ENCODE measurements at places on chromosomes 1 and 21.
A peak's percentile ranks its signal among the peaks of the same experiment; 100 is the strongest.

GRCh38 chr1:243834130-243834529 lies 15.9 kb downstream of the AKT3 start:
- no peak for DNase-seq

DNA sequence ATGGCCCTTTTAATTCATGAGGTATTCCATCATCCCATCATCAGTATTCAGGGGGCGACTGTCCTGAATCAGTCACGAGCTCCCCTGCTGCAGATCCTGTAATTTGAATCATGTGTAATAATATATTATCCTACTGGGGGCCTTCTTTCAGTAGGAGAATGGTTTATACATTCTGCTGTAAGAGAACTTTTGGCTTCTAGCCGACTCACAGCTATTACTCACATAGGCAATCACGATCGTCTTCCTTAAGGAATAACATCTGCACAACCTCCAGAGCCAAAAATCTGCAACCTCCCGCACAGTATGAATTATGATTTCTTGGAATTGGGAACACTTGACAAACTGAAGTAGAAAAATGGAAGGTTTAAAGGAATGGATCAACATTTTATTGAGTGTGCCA lies 343.0 kb downstream of the USP25 start:
- no peak for DNase-seq

GRCh38 chr1:155186067-155186793 lies 12.6 kb downstream of the TRIM46 start:
- no peak for DNase-seq

DNA sequence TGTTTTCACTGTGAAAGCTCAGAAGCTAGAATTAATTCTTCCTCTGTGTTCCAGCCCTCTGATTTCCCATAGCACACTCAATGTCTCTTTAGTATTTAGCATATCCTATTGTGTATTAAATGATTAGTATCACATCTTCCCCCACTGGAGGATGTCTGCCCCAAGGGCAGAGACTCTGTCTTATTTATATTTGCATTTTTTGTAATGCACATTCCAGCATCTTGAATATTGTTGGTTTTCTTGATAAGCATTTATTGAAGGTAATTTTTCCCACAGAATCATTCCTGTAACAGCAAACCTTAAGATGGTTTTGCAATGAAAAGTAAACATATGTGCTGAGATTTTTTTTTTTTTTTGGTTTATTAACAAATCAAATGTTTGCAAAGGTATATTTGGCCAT lies 34.1 kb downstream of the CENPF start:
- no peak for DNase-seq

DNA sequence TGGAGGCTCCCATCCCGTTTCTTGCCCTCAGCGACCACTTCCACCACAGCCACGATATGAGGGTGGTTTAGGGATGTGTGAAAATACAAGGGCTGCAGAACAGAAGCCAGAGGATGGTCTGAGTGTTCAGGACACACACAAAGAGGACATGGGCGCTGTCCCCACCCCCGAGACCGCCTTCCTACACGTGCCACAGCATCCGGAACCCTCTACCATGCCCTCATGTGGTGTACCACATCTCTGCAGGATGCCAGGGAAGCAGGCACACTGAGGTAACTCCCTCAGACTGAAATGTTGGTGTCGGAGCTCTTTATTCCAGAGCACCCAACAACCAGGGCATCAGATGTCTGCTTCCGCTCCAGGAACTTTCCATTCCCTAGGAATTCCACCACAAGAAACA lies 23.1 kb downstream of the NPHP4 start:
- DNase-seq, result no peak

GRCh38 chr1:69898403-69898947 lies 306.9 kb downstream of the LRRC40 start:
- DNase-seq, result no peak

DNA sequence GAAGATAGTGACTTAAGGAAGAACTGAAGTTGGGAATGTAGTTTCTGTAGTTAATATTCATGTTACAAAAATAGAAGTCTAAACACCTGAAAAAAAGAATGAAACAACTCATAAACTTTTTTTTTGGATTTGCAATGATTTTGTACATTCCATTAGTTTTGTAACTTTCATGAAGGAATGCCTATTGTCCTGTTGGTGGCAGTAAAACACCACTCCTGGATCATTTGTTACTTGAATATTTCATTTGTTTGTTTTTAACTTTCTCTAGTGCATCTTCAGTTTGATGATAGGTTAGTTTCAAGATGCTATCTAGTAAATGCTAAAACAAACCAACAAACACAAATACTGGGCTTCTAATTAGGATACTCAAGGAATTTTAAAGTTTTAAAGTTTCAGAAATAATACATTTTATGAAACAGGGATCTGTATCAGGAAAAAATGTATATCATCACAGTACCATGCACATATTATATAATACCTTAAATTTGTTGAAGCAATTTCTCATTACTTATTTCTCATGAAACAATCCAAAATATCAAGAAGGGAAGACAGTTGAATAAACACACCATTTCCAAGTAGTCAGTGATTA lies 229.7 kb upstream of the CACYBP start:
- peak; percentile 12 for DNase-seq

GRCh38 chr1:170068923-170069322 lies 5.6 kb downstream of the KIFAP3 start:
- no peak for DNase-seq

- DNase-seq, result no peak
Observed at GRCh38 chr1:60280256-60280655, 206.7 kb upstream of the C1orf87 start.

DNA sequence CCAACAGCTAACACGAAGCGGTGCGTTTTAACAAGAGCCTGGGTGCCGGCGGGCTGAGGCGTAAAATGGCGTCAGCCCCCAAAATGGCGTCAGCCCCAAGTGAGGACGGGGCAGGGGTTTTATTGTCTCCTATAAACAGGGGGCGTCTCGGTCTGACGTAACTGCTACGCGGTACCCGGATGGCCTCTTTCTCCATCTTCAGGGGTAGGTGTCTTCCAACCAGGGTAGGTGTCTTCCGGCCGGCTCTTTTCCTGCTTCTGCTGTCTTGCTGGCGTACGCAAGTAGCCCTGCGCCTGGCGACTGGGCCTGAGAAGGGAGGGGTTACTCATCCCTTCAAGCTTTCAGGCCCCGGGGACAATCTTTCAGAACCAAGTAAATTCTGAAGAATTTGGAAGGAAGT lies 45.3 kb downstream of the LGR6 start:
- no peak for DNase-seq

DNA sequence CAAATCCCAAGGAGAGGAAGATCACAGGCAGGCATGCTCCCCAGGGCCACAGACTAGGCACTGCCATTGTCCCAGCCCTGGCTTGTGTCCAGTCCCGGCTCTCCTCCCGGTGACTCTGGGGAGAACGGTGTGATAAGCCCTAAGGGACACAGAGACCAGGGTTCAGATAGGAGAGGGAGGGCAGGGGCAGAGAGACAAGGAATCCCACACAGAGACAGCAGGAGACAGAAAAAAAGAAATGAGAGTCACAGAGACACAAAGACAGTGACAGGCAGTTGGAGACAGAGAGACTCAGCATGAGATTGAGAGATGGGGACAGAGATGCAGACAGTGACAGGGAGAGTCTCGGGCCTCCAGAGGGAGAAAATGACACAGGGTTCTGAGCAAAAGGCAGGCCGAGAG lies 361 bp downstream of the INSRR start:
- no peak for DNase-seq

DNA sequence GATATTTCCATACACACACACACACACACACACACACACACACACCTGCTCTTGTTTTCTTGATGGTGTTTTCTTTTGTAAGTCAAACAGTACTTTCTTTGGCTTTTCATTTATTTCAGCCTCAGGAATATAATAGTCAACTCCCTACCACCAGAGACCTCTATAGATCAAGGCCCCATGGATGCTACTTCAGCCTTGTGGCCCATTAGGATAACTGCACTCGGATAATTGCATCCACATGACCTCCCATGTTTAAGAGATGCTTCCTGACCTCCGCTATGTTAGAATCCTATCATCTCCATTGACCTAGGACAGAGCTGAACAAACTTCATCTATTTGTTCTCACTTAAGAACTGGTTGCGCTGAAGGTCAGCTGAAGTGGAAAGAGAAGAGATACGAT lies 1094.0 kb upstream of the B3GALT2 start:
- no peak for DNase-seq

- no peak for DNase-seq
Observed at GRCh38 chr1:201842472-201843027, 13.6 kb downstream of the IPO9 start.

DNA sequence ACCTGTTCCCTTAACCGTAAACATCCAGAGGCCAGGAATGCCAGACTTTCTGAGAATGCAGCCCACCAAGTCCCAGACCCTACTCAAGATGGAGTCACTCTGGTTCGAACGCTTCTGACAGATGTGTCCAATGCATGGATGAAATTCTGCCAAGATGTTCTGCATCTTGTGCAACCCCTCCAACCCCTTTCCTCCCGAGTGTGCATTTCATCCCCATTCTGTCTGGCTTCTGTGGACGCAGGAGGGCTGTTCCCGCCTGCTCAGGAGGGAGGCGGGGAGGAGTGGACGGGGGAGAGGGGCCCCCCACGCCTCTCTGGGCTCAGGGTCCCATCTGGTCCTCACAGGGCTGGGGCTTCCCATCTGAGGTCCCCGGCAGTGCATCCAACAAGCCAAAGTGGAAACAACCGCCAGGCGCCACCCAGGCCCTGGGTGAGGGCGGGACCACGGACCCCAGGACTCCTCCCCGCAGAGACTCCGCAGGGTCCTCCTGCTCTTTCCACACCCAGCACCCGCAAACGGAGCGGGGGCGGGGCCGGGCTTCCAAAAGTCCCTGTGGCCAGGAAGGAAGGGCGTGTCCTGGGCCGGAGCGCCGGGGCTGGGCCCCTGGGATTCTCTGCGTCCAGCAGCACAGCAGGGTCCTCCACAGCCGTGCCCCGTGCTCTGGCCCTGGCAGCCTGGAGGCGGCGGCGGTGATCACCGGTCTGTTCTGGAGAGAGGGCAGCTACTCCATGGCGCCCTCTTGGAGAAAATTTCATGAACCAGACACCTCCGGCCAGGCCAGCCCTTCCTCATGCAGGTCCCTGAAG lies 27.8 kb upstream of the SUMO3 start:
- peak; percentile 62 for DNase-seq

- no peak for DNase-seq
Observed at GRCh38 chr1:11462224-11462923, 16.6 kb upstream of the DISP3 start.

- DNase-seq, result no peak
Observed at GRCh38 chr1:184423649-184424048, 36.8 kb downstream of the C1orf21 start.

DNA sequence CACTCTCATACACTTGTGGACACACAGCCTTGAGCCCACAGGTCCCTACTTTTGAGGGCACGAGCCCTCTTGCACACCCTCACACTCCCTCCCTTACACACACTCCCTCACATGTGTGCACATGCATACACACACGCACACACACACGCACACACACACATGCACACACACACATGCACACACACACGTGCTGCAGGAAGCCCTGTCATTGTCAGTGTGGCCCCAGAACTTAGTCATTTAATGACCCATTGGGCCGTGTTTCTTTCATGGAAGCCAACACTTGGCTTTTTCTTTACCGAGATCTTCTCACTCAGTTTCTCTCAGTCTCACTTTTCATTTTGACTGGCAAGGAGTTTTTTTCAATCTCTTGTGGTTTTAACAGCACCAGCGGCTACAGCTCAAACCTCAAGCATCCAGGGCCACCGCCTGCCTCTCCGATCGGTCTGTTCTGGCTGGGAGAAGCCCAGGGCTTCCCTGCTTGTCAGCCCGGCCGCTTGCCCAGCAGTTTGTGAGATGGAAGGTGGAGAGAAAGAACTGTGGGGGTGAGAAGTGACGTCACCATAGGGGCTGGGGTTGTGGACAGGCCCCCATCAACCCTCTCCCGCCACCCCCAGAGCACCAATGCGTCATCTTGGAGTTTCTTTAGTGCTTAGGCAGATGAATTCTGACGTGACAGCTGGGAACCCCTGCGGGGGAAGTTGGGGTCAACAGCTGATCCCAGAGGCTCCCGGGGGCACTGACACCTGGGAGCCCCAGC lies 15.8 kb upstream of the TNFRSF8 start:
- DNase-seq, result no peak

- DNase-seq, result no peak
Observed at GRCh38 chr21:38766987-38767722, 38.6 kb upstream of the ETS2 start.

DNA sequence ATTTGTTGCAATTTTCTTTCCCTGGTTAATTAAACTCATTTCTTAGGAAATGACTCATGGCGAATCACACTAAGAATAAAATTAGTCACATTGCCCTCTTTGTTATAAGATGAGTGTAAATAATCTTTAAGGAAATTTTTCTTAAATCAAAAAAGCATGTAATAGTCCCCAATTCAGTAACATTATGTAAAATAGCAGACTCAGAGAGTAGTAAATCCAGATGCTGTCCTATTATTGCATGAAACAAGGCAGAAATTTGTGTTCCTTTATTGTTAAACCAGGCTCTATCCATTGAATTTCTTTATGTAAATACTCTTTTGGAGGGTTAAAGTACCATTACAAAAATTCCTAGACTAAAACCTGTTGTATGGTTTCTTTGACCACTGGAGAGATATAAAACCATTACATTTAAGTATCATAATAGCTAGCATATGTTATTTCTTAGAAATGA lies 154.5 kb upstream of the C1orf87 start:
- peak; percentile 18 for DNase-seq

DNA sequence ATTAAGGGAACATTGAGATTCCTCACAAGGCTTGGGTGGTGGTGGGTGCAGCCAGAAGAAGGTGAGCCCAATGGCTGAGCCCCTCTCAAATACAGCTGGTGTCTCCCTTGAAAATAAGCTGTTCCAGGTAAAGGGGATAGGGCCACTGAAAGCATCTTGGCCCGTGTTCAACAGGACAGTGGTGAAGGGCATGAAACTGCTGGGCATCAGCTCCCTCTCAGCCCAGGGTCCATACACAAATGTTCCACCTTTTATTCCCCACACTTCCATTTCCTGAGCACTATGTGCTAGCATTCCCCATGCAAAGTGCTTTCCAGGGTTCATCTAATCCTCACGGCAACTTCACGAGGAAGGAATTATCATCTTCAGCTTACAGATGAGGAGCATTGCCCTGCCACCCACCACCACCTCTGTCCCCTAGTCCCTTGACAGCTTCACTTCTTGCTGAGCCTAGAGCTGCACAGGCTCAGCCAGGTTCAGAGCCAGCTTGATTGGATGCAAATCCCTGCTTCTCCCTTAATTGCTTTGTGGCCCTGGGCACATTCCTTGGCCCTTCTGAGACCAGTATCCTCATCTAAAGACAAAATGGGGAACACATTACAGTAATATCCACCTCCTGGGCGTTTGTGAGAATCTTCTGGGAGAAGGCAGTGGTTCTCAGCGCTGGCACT lies 9.6 kb downstream of the TAGLN2 start:
- no peak for DNase-seq
